Suppressor macrophage treated with lipopolysaccharide for 4 hours (primary cell): ENCODE measurements at places on chromosomes 12 and 14.

- DNase-seq = peak; percentile 85
Measured at GRCh38 chr14:49865431-49865859, 12.9 kb upstream of the NEMF start.

DNA sequence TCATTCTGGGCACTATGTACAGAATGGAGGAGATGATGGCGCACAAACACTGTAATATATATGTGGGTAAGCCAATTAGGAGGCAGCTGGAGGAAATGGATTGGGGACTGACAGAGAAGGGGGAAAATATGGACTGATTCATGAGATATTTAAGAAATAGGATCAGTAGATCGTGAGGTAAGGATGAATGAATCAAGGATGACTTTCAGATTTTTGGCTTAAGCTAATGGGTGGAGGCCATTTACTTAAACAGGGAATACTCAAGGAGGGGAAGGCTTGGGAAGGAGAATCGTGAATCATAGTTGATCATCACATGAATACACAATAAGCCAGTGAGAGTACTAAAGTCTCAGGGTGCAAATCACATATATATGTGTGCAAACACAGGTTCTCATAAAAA lies 11.2 kb upstream of the GNPNAT1 start:
- no peak for DNase-seq

DNA sequence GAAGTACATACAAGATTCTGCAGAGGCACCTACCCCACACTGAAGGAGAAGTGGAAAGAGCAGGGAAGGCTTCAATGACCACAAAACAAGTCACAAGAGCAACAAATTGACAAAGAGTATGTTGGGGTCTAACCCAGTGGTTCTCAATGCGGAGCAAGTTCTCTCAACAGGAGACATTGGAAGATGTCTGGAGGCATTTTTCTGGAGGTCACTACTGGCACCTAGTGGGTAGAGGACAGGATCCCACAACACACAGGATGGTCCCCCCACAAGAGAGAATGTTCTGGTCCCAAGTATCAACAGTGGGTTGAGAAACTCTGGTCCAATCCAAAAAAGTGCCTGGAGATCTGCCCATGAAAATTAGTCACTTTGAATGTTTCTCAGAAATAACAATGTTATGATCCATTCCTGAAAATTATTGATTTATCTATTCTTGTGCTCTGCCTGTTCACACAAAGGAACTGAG lies 3.4 kb downstream of the SSH1 start:
- DNase-seq = peak; percentile 71

GRCh38 chr14:92780444-92781232 lies 13.5 kb upstream of the GOLGA5 start:
- DNase-seq = peak; percentile 79

DNA sequence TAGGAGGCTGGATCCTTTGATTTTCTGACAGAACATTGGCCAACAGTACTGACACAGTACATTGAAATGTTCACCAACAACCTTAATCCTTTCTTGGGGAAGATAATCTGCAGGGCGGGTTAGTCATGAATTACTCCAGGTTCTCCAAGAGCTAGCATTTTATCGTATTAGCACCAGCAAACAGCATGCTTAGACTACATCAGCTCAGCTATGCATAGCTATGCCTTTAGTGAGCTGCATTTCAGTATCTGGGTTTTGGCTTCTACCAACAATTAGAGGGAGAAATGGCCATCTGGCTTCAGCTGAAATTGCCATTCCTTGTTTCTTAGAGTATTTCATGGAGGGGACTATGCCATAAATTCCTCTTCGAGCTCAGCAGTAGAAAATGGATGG lies 33.8 kb downstream of the SAMD4A start:
- no peak for DNase-seq

DNA sequence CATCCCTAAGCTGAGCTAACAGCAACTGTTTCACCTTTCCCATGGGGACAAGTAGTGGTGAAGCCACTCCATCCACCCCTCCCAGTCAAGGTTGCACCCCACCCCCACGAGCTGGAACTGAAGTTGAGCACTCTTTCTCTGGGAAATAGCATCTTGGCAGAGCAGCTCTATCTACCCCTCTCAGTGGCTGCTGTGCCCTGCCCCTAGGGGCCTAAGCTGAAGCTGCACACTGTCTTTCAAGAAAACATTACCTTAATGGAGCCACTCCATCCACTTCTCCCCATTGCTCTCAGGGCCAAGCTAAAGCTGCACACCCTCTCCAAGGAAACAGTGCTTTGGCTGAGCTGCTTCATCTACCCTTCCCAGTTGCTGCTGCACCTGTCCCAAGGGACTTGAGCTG lies 170.6 kb upstream of the CCDC196 start:
- no peak for DNase-seq

DNA sequence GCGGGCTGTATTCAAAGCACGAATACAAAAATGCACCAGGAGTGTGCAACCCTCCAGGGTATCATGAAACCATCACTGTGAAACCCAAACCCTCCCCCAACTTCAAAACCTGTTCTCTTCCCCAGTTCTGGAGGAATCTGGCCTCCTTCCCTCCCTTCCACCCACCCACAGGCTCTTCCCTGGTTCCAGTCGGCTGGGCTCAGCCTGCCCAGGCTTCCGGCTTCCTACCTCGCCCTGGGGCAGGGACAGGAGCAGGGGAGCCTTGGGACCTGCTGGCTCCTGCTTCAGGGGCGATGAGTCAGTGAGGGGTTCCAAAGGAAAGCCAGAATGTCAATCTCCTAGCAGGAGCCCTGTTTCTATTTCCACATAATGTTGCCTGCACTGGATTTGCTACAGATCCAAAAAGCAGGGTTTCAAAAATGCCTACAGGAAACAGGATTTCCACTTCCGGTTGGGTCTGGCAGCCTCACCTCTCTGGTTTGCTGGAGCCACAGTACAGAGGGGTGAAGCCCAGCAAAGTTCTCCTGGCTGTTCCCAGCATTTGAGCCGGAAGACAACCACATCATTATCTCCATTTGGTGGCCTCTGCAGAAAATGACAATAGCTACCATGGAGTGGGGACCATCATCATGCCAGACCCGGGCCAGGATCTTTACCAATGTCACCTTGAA lies 278.3 kb downstream of the DPF3 start:
- no peak for DNase-seq

DNA sequence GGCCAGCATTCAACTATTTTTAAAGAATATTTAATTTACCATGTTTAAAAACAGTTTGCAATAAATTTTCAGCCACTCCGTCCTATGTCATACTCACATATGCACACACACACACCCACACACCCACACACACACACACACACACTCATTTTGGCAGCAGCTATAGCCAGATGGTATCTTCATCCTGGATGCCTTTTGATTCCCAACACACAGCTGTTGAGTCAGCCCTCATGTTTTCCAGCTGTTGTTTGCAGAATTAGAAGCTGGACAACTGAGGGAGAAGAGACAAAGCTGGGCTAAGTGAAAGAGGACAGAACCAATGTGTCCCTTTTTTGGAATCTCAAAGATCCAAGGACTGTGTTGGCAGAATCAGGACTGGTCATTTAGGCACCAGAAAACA lies 80.0 kb upstream of the EGLN3 start:
- DNase-seq = no peak

- DNase-seq = no peak
Measured at GRCh38 chr12:46585854-46586621, 213.5 kb upstream of the SLC38A2 start.

GRCh38 chr14:101820283-101820798 lies 58.8 kb downstream of the PPP2R5C start:
- peak; percentile 5 for DNase-seq

DNA sequence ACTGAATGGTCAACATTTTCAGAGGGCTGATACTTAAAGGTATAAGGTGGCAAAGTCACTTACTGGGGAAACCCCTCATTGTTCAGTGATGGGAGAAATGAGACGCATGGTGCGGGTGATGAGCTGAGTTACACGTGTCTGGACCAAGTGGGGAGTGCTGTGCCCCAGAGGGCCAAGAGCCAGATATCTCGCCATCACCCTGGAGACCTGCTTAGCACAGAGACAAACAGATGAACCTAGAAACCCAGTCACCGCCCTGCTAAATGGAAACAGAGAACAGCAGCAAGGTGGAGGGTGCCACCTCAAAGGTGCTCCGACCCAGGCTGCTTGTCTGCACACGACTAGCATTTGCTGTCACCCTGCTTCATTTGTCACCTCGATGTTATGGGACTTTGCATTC lies 92.4 kb downstream of the RBM19 start:
- no peak for DNase-seq

- no peak for DNase-seq
Measured at GRCh38 chr12:124940143-124940392, 25.6 kb upstream of the UBC start.

DNA sequence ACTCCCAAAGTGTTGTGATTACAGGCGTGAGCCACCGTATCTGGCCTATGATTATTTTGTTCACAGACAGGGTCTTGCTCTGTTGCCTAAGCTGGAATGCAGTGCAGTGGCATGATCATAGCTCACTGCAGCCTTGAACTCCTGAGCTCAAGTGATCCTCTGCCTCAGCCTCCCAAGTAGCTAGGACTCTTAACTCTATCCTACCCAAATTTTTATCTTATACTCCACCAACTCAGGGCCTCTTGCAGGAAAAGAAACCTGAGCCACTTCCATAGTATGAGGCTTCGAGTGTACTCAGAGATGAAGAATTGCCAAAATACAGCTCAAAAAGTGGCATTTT lies 828 bp downstream of the MMAB start:
- DNase-seq = no peak

GRCh38 chr12:109771746-109772621 lies 58.4 kb downstream of the FAM222A start:
- no peak for DNase-seq

GRCh38 chr14:50659327-50659974 lies 8.7 kb downstream of the SAV1 start:
- DNase-seq = no peak

DNA sequence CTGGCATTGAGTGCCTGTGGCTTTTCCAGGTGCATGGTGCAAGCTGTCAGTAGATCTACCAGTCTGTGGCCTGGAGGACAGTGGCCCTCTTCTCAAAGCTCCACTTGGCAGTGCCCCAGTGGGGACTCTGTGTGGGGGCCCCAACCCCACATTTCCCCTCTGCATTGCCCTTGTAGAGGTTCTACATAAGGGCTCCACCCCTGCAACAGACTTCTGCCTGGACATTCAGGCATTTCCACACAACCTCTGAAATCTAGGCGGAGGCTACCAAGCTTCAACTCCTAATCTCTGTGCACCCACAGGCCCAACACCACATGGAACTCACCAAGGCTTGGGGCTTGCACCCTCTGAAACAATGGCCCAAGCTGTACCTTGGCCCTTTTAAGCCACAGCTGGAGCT lies 102.7 kb upstream of the PLEKHG7 start:
- DNase-seq = no peak

DNA sequence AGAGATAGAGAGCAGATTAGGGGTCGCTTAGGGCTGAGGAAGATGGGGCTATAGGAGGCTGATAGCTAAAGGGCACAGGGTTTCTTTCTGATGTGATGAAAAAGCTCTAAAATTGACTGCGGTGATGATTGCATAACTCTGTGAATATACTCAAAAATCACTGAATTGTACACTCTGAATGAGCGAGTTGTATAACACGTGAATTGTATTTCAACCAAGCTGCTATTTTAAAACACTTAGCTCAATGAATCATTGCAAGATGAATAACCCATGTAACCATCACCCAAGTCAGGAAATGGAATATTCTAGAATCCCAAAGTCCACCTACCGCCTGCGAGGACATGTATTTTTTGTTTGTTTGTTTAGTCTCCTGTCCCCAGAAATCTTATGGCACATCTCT lies 60.1 kb upstream of the CCND2 start:
- DNase-seq = peak; percentile 53

DNA sequence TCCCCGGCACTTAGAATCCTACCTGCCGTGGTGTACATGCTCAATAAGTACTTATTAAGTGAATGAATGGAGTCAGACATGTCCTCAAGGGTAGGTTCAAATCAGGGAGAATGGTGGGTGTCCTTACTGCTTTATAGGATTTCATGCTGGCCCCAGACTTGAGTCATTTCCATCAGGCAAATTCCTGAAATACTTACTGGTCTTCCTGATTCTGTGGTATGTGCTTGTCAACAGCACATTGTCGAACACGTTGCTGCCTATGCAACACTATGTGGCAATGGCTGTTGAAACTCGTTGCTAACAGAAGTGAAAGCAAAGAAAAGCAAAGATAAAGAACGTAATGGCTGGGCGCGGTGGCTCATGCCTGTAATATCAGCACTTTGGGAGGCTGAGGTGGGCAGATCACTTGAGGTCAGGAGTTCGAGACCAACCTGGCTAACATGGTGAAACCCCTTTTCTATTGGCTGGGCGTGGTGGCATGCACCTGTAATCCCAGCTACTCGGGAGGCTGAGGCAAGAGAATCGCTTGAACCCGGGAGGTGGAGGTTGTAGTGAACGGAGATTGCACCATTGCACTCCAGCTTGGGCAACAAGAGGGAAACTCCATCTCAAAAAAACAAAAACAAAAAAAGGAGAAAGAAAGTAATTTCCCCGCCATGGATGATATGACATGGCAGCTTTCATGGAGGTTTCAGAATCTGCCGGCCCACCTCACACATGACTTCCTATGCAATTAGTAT lies 214.9 kb downstream of the ZFP36L1 start:
- DNase-seq = peak; percentile 96

- no peak for DNase-seq
Measured at GRCh38 chr12:121939186-121939585, 20.8 kb downstream of the CFAP251 start.

DNA sequence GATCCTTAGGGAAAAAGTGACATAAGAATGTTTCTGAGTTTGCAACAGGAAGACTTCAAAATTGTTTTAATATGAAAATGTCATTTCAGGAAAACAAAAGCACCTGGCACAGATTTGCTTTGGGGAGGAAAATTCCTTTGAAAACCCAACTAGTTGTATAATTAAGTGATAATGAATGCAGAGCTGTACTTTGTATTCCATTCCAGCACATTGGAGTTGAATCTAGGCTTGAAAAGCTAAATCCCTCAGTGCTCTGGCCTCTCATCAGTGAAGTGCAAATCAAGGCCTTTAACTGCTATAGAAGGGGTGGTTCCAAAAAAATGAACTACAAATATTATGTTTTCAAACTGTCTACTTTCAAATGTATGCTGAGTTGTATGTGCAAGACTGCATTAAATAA lies 19.6 kb upstream of the C12orf42 start:
- no peak for DNase-seq

- peak; percentile 14 for DNase-seq
Measured at GRCh38 chr14:64266239-64266638, 27.9 kb downstream of the ESR2 start.

DNA sequence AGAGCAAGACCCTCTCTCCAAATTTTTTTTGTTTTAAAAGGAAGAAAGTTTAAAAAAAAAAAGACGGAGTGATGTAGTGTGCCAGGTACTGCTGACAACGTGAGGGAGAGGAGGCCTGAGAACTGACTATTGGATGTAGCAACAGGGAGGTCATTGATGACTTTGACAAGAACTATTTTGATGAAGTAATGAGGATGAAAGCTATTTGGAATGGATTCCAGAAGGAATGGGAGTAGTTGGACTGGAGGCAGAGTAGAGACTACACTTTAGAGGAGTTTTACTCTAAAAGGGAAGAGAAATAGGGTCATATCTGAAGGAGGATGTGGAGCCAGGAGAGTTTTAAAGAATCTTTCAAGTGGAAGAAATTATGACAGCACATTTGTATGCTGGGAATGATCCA lies 27.8 kb upstream of the SLC38A2 start:
- no peak for DNase-seq
